ENCODE measurements at places on chromosomes 3 and 15.

DNA sequence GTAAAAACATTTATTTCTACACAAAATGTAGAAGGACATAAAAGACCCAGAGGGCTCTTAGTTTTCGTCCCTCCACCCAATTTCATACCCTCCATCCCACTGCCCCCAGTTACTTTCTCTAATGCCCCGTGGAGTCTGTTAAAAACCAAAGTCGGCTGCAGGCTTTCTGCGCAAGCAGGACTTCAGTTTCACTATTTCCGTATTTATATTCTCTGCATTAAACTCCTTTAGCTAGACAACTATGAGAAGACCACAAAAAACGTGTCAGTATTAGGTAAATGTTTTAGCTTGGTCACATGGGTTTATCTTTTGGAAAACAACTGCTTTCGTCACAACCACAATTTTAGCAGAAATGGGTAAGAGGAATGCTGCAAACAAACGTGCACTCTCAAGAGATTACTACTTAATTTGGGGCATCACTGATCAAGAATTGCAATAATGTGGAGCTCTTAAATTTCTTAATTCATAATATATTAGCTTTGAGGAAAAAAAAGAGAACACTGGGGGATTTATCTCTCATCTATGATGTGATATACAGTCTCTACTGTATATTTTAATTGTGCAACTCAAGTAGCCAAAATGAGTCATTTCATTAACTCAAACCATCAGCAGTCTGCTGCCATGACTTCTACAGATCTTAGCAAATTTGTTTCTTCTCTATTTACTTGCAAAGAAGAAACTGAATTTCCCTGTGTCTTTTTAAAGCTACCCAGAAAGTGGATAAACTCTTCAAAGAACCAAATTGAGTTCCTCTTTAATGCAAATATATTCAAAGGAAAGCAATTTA, 740 bp upstream of the NSMCE3 start:
- DNase-seq: no peak

GRCh38 chr3:88003115-88003755, 55.6 kb downstream of the CGGBP1 start:
- DNase-seq: no peak

DNA sequence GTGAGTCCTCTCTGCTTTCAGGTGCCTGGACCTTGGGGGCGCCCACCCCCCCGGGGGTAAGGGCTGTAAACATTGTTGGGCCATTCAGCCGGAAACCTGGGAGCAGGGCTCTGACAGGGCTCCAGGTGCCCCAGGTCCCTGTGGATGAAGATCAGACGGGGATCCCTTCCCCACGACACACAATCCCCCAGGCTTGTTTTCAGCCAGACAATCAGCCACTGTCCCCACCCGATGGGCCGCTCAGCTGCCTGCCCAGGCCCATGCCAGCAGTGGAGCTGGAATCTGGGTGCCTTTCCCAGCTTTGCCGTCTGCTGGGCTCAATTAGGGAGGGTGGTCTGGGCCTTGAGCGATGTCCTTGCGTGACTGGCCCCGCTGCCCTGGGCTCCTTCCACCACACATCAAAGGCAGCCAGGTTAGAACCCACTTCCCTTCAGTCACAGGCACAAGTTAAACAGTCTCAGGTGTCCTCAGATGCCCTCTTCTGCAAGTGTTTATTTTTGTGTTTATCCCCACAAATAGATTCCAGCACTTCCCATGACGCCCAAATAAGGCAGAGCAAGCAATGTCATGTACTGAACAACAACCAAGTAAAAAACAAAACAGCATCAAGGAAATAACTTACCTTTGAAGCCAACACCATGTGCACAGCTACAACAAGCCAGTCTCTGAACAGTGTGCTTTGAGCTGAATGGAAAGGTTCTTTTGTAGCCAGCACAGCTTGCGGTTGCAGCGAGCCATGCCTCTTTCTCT, 77.0 kb upstream of the ALDH1A3 start:
- no peak for DNase-seq

DNA sequence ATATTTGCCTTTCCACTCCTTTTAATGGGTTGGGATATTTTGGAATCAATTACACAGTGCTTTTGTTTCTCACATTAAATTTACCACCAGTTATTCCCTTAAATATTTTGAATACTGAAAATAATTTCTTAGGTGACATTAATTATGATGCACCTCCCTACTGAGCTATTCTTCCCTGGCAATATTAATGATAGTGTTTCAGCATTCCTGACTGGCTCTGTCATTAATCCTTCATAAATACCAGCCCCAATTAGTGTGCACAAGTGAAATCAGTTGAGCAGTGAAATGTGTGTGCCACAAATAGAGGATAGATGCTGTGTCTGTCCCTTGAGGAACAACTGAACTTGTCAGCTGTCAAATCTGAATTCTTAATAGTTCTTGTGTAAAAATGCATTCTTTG, 304.0 kb downstream of the CACNA2D3 start:
- DNase-seq: no peak

- DNase-seq: no peak
These were observed 5.5 kb upstream of the CD200 start for GRCh38 chr3:112327371-112327951.

DNA sequence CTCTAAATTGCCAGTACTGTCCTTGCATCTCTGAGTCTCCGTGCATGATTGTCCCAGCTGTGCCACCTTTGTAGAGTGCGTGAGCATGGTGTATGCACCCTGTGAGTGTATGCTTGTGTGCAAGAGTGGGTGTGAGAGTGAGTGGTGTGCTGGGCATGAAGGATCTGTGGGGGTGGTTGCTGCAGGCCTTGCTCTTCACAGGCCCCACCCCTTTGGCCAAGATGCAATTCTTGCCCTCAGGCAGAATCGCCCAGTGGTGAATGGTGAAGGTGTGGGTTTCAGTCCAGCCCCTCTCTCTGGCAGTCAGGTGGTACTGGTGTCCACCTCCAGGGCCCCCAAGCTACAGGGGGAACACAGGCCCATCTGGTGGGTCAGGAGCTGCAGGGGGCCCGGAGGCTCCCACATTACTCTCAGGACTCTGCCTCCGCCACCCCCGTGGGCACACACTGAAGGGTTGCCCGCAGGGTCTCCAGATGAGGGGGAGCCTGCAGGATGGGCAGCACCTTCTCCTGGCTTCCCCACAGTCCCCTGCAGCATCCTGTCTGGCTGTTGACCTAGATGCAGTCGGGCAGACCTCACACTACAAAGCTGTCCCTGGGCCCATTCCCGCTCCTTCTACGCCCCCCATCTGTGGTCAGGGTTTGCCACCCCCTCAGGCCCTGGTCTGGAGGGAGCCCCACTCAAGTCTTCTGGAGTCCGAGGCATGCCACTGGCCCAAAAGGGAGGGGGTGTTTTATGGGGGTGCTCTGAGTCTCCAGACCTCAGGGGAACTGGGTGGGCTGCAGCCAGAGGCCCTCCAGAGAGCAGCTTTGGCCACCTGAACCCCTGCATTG, 8.3 kb upstream of the ROPN1B start:
- DNase-seq: no peak

DNA sequence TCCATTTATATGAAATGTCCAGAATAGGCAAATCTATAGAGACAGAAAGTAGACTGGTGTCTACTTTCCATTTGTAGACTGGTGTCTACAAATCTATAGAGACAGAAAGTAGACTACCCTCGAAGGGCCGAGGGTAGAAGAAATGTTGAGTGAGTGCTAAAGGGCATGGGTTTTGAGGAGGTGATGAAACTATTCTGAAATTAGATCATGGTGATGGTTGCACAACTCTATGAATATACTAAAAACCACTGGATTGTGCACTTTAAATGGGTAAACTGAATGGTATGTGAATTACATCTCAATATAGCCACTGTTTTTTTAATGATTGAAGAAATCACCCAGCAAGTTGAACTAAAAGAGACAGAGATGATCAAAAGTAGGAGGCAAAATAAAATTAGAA, 27.9 kb downstream of the TP53BP1 start:
- DNase-seq: no peak

- DNase-seq: no peak
These were observed 10.4 kb upstream of the ABHD17C start for GRCh38 chr15:80684697-80685096.

DNA sequence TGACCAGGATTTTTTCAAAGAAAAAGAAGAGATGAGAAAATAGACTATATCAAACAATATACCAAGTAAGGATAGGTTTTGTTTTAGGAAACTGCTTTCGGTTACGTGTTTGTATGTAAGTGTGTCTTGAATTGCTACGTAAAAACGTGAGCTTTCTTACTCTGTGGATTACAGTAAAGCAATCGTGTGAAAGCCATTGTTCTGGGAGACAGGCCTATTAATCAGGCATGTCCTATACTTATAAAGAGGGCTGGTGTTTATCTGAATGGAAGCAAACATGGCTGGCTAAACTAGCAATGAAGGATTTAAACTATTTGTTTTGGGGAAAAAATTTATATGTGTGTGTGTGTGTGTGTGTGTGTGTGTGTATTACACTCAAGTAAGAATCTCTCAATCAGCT, 2.6 kb downstream of the EHHADH start:
- DNase-seq: no peak

- no peak for DNase-seq
These were observed 347 bp downstream of the HACL1 start for GRCh38 chr3:15601046-15601398.

DNA sequence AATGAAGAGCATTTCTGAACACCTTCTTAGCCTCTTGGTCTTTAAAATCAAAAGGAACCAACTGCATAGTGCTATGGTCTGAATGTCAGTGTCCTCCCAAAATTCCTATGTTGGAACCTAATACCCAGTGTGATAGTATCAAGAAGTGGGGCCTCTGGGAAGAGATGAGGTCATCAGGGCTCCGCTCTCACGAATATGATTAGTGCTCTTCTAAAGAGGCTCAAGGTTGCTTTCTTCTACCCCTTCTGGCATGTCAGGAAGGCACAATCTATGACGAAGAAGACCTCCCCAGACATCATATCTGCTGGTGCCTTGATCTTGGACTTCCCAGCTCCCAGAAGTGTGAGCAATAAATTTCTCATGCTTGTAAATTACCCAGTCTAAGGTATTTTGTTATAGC, 209.5 kb downstream of the MAGI1 start:
- DNase-seq: no peak

GRCh38 chr15:29736012-29736743, 86.1 kb downstream of the TJP1 start:
- no peak for DNase-seq

DNA sequence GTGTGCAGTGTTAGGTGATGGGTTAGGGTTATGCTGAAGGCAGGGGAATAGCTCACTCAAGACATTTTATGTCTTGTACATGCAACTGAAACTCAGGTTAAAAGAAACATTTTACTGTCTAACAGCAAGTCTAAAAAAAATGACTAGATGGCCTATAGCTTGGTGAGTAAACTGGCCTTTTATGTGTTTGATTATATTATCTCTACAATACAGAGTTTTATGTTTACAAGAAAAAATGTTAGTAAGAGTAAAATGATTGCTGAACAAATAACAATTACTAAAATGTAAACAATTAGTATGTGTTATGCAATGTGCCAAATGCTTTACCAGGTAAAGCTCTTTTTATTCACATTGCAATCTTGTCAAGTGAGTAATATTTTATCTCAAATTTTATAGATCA, 1039.6 kb downstream of the ROBO2 start:
- no peak for DNase-seq

DNA sequence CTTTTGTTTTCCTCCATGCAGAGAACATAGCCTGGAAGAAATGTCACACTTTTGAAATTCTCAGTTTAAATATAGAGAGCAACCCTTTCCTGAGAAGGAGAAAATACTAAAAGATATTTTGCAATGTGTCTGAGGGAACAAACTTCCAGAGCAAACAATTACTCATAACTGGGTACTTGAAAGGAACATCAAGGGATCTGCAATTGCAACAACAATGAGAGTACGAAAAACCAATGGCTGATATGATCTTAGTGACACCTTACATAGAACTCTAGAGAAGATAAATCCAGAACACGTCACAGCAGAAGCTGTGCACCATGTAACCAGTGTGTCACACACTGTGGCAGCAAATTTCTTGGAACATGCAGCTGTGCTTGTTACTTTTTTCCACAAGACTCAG, 14.6 kb upstream of the ARPP21 start:
- DNase-seq: no peak

- no peak for DNase-seq
These were observed 347.5 kb upstream of the TMCO5A start for GRCh38 chr15:37586976-37587375.

- DNase-seq: peak; percentile 69
These were observed 36.7 kb upstream of the ZNF774 start for GRCh38 chr15:90315278-90315982.

GRCh38 chr3:77412021-77412438, 372.1 kb downstream of the ROBO2 start:
- no peak for DNase-seq

DNA sequence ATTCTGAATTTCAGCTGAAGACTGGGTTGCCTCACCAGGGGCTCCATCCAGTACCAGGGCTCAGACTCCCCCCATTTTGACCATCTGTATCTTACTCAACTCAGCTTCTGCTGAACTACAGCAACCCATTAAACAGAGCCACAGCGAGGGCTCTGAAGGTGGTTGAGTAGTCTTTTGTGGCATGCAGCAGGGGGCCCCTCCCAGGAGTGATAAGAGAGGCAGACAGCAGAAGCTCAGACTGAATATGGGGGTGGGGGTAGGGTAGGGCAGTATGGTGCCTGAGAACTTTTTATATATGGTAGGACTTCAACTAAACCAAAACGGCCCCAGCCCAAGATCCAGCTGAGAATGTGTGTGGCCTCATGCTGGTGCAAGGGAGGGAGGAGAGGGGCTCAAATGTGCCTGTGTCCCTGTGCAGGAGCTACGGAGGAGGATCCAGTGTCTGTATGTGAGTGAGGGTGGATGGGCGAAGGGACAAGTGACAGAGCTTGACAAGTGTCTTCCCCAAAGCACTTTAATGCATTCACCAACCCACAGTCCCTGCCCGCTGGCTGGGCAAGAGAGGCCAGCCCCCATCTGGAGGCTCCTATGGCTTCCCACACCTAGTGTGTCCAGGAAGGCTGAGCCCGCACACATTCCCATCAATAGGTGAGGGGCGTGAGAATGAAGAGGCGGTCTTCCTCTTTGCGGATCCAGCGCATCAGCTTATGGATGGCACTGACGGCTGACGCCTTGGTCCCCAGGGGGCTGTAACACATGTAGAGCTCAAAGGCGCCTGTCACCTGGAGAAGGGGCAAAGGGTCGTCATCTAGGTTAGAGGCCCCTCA, 4.9 kb upstream of the MST1R start:
- no peak for DNase-seq

DNA sequence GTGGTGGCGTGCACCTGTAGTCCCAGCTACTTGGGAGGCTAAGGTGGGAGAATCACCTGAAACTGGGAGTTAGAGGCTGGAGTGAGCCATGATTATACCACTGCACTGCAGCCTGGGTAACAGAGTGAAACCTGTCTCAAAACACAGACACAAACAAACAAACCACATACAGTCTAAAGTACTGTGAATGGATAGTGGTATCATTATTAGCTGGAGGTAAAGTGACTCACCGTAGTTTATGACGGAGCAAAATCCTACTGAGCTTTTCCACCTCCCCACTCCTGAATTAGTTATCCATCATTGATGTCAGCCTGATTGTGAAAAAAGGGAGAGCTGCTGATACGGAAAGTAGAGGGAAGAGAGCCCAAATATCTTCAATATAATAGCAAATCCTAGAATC, 3.2 kb upstream of the CNOT10 start:
- DNase-seq: no peak

- no peak for DNase-seq
These were observed 620.5 kb upstream of the TBL1XR1 start for GRCh38 chr3:177817751-177818150.

All from heart right ventricle (tissue), 16 donors.